ENCODE measurements at places on chromosomes 7 and 10.

GRCh38 chr10:114307731-114308130 lies 68.7 kb downstream of the VWA2 start:
- DNase-seq, result no peak

GRCh38 chr10:131070856-131071255 lies 240.7 kb downstream of the TCERG1L start:
- DNase-seq, result no peak

GRCh38 chr7:47561715-47562446 lies 20.0 kb downstream of the TNS3 start:
- no peak for DNase-seq

- peak; percentile 53 for DNase-seq
Measured at GRCh38 chr10:70558871-70559810, 43.4 kb downstream of the PRF1 start.

- no peak for DNase-seq
Measured at GRCh38 chr10:21934307-21934706, 69.2 kb downstream of the DNAJC1 start.

- DNase-seq, result no peak
Measured at GRCh38 chr10:115278294-115278693, 185.1 kb downstream of the ATRNL1 start.

- no peak for DNase-seq
Measured at GRCh38 chr10:70549351-70549961, 53.1 kb downstream of the PRF1 start.

GRCh38 chr10:113525713-113526112 lies 27.1 kb upstream of the HABP2 start:
- no peak for DNase-seq

- DNase-seq, result no peak
Measured at GRCh38 chr10:93680412-93681047, 21.9 kb downstream of the FRA10AC1 start.

All from stimulated activated CD8-positive, alpha-beta memory T cell treated with anti-CD3 and anti-CD28 coated beads, Interleukin-7, amount 100 ng/mL, for 1 hour (primary cell).